Stimulated activated CD4-positive, alpha-beta T cell treated with anti-CD3 and anti-CD28 coated beads, Interleukin-12 subunit alpha, Interleukin-12 subunit beta, amount 100 ng/mL, for 4 hours (primary cell): ENCODE measurements at places on chromosomes 2 and 18.
A peak's percentile ranks its signal among the peaks of the same experiment; 100 is the strongest.

- DNase-seq, result no peak
Measured at GRCh38 chr2:7725171-7725849, 808.1 kb downstream of the RNF144A start.

DNA sequence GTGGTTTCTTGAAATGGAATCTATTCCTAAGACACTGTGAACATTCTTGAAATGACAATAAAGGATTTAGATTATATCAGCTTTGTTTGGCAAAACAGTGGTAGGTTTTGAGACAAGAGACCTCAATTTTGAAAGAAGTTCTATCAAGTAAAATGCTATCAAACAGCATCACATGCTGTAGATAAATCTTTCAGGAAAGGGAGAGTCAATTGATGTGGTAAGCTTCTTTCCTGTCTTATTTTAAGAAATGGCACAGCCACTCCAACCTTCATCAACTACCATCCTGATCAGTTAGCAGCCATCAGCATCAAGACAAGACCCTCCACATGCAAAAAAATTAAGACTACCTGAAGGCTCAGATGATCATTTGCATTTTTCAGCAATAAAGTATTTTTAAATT is 495.4 kb downstream of the TRIB2 start:
- DNase-seq, result no peak

DNA sequence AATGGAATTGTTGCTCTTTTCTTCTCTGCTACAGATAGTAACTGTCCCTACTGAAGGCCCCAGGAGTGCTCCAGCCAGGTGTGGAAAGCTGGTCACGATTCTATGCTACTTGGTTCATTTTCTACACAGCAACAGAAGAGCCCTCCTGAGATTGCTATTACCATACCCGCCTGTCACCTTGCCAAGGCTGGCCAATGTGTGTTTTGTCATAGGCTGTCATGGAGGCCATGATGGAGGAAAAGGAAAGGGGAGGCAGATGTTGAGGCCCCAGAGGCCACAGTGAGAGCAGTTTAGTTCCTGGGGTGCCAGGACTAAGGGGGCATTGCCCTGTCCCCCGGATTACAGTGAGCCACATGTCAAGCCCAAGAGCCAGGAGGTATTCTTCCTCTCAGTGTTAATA is 952 bp downstream of the ELMOD3 start:
- no peak for DNase-seq

- DNase-seq, result no peak
Measured at GRCh38 chr2:19684516-19684915, 217.3 kb downstream of the TTC32 start.

DNA sequence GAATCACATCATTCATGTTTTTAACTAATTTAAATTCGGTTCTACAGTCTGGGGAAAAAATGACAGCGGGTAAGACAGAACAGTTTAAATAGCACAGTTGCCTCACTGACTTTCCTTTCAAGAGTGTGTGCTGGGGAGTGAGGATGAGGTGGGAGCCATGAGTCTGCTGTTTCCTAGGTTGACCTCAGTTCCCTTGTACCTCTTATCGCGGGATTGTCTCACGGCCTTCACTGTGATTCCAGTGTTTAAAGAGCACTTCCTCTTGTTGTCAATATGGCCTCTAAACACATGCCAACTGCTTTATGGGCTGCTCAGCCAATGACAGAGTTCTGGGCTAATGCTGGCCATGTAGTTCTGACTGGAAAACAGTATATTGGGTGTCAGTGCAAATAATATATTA is 41.6 kb upstream of the ALMS1 start:
- DNase-seq, result no peak

- no peak for DNase-seq
Measured at GRCh38 chr18:470661-471501, 29.6 kb downstream of the COLEC12 start.

- DNase-seq, result no peak
Measured at GRCh38 chr2:191001032-191001431, 12.9 kb downstream of the STAT1 start.

DNA sequence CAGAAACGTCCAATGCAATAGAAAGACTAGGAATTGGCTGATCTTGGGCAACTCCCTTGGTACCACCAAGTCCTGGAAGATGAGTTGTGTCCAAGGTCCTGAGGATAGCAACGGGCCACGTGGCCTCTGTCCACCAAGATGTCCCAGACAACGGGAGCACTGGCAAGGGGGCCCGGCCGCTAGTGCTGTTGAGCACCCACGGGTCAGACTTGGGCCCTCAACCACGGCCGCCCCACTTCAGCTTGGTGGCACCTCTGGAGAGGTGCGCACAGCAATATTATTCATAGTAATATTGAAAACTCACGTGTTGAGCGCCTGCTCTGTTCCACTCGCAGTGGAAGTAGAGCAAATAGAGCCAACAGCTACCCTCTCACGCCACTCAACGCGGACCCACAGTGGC is 19.0 kb downstream of the PASK start:
- no peak for DNase-seq

DNA sequence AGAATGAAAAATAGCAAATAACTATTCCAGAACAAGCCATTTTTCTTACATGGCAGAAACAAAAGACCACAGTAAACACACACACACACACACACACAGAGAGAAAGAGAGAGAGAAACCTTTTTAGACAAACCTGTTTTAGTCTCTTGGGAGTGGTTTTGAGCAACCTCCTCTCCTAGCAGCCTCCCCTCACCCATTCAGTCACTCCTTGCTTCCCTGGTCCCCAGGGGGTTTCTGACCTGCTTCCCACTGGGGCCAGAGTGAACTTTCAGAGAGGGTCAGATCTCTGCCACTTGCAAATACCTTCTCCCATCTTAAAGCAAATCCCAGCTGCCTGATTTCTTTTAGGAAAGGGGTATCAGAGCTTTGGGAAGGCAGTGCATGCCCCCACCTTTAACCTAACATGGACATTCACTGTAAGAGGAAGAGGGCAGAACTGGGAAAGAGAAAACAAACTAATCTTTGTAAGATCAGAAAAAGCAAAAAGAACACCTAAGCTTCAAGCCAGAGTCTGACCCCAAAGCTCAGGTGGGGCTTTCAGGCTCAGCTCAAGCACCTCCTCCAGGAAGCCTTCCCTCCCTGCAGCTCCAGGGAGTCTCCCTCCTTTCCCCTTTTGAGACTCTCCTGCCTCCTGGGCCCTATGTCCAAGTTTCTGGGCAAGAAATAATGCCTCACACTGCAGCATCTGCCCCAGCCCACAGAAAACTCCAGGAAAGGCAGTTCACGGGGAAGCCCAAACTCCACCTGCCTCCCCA is 2.7 kb downstream of the SDC1 start:
- no peak for DNase-seq

GRCh38 chr2:75079575-75079974 is 119.7 kb downstream of the TACR1 start:
- no peak for DNase-seq

DNA sequence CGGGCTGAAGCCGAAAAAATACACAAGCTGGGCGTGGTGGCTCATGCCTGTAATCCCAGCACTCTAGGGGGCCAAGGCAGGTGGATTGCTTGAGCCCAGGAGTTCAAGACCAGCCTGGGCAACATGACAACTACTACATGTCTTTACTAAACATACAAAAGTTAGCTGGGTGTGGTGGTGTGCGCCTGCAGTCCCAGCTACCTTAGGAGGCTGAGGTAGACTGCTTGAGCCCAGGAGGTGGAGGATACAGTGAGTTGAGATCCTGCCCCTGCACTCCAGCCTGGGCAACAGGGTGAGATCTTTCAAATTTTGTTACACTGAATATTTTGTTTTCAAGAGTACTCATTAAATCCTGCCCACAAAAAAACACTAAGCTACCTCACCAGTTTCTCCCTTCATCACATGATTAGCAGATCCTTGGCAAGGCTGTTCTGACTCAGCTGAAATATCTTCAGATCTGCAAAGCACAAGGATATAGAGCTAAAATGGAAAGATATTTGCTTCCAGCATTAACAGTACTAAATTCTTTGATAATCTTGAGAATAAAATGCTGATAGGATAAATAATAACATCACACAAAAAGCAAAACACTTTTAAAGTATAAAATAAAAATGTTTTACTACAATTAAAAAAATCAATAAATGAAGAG is 28.2 kb upstream of the MCM6 start:
- DNase-seq, result no peak

DNA sequence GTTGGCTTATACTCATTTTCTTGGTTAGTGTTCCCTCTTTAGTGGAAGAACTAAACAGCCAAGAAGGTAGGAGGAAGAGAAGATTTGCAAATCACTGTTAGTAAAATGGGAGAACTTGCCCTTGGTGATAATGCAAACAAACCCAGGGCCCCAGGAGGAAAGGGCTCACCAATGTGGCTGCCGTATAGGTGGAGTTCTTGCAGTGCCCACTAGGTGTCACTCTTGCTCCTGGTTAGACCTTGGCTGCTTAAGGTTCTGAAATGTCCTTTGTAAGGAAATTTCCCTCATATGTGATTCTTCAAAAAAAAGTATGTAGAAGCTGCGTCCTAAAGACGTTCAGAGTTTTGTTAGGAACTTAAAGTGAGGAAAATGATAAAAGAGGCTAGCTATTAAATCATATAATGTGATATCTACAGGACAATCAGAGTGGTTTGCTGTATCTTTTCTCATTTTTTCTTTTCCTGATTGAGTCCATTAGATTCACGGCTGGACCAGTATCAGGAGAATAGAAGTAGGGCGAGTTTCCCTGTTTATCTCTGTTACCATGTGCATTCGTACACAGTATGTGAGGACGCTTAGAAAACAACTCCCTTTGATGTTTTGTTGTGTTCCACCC is 48.6 kb downstream of the RPIA start:
- peak; percentile 73 for DNase-seq

DNA sequence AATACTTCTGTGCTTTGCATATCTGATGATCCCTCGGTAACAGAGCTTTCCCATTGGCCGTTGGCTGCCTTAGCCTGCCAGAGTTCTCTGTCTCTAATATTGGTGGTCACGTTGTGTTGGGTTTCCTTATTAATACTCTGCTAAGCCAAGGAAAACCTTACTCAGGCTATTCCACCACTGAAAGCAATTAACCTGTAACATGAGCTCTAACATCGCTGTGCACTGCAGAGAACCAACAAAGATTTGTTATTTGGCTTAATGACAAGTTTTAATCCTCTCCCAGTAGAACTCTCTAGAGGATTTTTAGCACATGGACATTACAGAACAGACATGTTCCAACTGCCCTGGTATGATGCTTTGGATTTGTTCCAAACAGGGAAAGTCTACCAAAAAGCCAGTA is 825.9 kb upstream of the POU3F3 start:
- no peak for DNase-seq

GRCh38 chr18:48009116-48009745 is 78.8 kb upstream of the SMAD2 start:
- no peak for DNase-seq

- DNase-seq, result no peak
Measured at GRCh38 chr2:64779117-64779690, 125.5 kb upstream of the SERTAD2 start.

DNA sequence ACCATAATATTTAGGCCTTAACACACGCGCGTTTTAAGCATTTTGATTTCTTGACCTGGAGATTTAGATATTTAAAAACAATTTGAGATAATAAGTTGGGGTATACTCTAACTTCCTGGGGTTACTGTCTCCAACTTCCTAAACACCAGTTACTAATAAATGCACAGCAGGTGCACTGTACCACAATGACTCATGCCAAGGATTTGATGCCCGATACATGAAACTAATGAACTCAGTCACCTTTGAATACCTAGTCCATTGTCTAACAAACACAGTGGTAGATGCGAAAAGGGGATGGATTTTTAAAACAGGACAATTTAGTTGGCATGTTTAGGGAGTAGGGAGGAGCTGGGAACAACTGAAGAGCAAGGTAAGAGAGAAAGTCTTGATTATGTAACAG is 21.2 kb downstream of the CABYR start:
- DNase-seq, result no peak

DNA sequence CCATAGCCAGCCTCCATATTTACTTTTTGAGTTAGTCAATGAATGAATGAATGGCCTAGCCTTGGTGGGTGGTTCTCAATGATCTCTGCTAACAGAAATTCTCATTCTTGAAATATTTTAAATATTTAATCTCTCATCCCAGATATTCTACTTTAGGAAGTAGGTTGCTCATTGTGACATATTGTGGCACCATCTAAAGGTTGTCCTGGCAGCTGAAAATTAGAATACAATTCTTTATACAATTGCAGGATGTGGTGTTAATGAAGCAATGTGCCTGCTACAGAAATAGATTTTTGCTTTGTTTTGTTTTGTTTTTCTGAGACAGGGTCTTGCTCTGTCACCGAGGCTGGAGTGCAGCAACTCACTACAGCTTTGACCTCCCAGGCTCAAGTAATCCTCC is 35.8 kb downstream of the SCG2 start:
- no peak for DNase-seq

DNA sequence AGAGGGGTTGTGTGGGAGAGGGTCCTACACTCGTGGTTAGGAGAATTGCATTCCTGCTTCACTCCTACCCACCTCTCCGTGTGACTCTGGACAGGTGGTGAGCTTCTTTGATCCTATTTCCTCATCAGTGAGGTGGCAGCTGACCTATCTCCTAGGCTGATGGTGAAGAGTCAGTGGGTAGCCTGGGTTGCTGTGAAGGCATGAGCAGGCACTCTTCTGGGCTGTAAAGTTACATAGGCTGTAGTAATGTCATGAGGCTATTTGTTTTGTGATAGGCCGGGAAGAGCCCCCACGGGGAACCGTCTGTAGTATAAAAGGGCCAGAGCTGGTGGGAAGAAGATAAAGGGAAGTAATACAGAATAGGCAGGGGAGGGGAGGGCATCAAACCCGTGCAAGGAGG is 83.8 kb downstream of the TMEM247 start:
- no peak for DNase-seq

GRCh38 chr18:55500316-55501086 is 87.5 kb downstream of the TCF4 start:
- no peak for DNase-seq

DNA sequence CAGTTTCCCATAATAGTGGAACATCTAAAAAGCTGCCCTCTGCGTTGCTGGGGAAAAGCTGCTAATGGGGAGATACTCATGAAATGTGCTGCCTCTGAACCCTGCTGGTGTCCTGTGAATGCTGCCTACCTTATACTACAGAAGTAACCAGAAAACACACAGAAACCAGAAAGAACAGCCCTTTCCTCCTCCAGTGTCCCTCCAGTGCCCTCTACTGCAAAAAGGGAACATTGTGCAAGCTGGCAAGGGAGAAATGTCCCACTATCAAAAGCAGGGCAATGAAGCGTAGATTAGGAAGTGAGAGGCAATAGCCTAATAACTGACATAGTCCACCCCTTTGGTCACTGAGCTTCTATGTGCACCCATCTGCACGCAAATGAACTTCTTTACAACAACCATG is 162.7 kb upstream of the ETAA1 start:
- DNase-seq, result no peak

- DNase-seq, result no peak
Measured at GRCh38 chr2:128457006-128457604, 138.4 kb upstream of the HS6ST1 start.
